ENCODE measurements at places on chromosomes 7 and 10.
A peak's percentile ranks its signal among the peaks of the same experiment; 100 is the strongest.

DNA sequence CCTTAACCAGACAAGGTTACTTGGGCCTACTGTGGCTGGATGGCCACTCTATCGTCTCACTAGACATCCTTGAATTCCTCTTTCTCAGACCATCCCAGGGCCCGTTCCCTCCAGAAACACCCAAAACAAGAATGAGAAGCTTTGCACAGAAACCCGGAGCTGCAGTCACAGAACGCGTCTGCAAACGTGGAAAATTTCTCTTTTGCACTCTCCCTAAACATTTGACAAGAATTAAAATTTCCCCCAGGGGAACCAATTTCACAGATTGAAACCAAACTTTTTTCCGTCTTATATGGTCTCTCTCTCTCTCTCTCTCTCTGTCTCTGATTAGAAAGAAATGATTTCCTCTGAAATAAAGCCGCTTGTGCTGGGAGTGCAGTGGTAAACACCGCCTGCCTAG lies 120.7 kb downstream of the MKX start:
- no peak for DNase-seq

DNA sequence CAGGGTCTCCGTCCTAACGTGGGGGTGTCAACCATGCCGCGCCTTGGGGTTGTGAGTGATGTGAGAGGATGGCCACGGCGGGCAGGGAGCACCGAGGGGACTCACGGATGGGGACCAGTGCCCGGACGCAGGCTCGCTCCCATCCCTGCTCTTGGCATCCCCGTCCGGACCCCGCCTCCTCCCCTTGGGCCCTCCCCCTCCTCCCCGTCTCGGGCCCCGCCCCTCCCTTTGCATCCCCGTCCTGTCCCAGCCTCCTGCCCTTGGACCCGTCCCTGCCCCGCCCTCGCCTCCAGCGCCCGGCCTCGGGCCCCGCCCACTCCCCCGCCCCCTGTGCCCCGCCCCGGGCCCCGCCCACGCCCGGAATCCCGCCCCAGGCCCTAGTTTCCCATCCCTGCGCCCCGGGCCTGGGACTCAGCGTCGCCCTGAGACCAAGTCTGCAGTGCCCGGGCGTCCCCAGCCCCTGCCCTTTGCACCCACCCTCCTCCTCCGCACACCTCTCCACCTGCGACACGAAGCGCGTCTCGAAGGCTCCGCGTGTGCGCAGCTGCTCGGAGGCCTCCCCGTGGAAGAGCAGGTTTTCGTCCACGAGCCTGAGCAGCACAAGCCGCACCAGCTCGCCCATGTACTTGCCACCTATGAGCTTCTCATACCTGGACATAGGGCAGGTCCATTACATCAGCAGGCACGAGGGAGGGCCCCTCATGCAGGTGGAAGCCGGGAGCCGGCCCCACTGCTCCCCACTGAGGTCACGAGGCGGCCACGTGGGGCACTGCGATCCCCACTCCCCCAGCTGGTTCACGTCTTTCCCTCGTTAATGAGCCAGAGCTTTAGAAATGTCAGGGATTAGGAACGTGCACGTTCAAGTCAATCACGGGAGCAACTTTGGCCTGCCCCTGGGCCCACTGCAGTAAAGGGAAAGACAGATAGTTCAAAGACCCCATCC lies 5.1 kb upstream of the MYL7 start:
- DNase-seq: peak; percentile 11

- no peak for DNase-seq
These were observed 101.9 kb downstream of the WDR37 start for GRCh38 chr10:1158066-1158465.

DNA sequence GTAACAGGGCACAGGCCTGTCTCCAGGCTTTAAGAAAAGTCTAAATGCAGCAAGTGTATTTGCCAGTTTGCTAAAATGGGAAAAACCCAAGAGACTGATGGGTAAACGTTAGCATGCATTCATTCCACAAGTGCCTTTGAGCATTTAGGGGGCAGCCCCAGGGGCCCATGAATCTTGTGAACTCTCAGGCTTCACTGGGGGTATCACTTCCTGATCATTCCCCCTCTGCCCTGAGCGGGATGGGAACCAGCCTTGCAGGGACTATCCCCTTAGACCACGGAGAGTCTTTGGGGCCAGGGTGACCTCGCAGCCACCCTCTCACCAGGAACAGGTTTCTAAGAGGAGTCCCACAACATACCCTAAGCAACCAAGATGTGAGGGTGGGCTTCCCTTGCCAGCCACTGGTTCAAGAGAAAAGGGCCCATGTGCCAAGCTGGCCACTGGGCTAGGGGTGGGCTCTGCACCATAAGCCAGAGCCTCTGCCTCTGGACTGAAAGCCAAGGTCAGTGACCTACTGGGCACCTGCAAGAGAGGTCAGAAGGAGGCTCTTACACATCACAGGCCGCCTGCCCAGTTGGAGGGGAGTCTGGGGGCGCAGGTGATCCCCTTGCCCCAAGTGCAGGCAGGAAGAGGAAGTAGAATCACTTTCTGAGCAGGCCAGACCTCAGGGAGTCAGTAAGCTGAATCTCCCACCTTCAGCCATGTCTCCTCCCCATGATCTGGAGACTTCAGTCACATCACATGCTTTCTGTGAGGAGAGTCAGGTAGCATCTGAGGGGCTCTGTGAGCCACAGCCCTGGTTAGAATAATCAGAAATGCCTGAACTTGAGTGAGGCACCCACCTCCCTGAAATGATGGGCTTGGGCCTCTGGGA lies 75.0 kb downstream of the C10orf105 start:
- DNase-seq: no peak

DNA sequence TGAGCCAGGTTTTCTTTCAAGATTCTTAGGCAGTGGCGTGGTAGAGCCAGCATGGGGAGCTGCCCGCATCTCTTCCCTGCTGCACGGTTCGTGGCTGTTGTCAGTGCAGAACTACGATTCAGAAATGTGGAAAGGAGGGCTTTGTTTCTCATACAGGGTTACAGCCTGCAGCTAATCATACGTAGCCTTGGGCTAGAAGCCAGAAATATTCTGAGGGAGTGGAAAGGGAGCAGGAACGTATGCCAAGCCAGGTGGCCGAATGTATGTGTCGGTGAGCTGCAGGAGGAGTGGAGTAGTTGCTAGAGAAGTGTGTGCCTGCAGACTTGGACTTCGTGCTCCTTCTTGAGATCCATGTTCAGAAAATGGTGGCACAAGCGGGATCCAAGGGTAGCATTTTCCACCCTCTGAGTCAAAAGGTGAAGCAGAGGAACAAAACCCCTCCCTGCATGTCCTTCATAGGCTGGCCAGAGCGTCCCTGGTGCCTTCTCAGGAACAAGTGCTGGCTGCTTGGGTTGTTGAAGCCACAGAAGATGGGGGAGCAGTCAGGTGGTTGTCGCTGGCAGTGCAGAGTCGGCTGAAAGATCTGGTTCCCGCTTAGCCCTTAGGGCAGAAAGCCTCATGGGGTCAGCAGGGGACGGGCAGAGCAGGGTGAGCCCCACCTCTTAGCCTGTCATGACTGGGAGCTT lies 40.9 kb downstream of the LANCL2 start:
- no peak for DNase-seq
